ENCODE measurements at places on chromosomes 5 and 9.

DNA sequence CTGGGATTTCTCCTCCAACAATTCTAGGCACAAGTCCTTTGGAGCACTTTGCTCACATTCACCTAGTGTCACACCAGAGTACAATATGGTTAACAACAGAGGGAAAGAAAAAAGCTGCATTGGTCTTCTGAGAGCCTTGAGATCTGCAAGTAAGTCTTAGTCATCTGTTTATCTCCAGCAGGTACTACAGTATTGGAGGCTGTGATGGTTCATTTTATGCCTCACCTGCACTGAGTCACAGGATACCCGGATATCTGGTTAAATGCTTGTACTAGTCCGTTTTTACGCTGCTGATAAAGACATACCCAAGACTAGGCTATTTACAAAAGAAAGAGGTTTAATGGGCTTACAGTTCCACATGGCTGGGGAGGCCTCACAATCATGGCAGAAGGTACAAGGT is 525.0 kb downstream of the NR2F1-AS1 start:
- no peak for DNase-seq

DNA sequence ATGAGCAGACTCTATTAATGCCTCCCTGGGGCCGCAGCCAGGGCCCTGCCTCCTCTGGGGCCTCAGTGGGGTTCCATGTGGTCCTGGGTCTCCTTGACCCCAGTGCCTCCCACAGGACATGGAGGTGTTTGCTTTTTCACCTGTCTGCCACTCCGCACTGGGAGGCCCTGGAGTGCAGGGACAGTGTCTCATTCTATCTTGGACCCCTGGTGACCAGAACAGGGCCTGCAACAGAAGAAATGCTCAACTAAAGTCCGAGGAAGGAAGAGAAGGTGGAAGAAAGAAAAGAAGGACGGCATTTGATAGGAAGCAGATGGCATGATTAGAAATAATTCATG is 243.2 kb downstream of the CDK5RAP2 start:
- no peak for DNase-seq

DNA sequence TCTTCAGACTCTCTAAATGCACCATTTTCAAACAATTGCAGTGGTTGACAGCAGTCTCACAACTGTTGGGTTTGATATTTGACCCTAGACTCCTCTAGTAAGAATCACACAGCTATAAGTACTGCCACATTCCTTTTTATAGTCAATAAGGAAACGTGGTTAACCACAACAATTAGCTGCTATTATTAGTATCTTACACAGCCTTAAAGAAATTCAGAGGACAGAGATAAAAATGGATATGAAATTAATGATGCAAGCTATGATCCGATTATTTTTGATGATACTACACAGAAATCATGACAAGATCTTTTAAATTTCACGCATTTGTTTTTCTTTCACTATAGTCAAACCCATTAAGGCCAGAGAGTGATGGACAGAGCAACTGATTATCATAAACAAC is 288.6 kb upstream of the C9orf72 start:
- DNase-seq, result no peak

GRCh38 chr9:35313916-35314315 is 152.1 kb downstream of the UNC13B start:
- DNase-seq, result no peak

DNA sequence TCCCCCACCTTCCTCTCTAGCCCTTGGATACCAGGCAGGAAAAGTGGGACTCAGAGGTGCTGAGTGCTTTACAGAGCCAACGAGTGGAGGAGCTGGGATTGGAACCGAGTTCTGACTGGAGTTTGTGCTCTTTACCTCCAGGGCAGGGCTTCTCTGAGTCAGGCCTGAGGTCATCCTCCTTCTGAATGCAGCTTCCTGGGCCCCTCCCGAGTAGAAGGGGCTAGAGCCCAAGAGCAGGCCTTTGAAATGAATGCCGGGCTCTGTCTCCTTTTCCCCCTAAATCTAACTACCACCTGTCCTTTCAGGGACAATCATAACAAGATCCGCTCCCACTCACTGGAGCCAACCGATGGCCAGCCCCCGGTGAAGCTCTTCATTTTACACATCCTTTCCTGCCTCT is 12.7 kb downstream of the PTGES start:
- no peak for DNase-seq

DNA sequence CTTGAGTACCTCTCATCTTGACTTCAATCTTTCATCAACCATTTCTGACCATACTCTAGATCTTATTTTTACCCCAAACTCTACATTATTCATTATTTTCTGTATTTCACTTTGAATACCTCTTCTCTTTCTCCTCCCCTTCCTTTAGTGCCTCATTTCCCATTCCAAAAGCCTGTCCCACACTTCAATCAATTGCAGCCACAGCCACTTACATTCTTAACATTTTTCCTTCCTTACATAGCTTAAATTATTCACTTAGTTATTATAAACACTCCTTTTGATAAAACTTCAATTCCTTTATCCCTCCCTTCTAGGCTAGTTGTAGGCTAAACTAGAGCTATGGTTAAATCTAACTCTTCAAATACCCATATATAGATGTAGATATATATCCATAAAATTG is 344.0 kb downstream of the PRR16 start:
- DNase-seq, result no peak

DNA sequence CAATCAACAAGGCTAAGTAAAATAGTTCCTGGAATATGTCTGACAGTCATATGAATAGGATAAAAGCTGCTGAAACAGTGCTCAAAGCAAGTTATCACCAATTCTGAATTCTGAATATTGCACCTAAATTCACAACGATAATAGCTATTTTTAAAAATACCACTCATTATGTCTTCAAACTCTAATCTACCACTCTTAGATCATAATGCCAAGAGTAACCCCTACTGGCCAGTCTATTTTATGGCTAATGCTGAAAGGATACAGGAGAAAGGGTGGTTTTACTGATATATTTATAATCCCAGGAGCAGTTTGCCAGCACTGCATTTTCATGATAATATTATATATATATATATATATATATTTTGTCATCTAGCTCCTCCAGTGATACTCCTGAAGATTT is 232.8 kb downstream of the PDE4D start:
- no peak for DNase-seq

DNA sequence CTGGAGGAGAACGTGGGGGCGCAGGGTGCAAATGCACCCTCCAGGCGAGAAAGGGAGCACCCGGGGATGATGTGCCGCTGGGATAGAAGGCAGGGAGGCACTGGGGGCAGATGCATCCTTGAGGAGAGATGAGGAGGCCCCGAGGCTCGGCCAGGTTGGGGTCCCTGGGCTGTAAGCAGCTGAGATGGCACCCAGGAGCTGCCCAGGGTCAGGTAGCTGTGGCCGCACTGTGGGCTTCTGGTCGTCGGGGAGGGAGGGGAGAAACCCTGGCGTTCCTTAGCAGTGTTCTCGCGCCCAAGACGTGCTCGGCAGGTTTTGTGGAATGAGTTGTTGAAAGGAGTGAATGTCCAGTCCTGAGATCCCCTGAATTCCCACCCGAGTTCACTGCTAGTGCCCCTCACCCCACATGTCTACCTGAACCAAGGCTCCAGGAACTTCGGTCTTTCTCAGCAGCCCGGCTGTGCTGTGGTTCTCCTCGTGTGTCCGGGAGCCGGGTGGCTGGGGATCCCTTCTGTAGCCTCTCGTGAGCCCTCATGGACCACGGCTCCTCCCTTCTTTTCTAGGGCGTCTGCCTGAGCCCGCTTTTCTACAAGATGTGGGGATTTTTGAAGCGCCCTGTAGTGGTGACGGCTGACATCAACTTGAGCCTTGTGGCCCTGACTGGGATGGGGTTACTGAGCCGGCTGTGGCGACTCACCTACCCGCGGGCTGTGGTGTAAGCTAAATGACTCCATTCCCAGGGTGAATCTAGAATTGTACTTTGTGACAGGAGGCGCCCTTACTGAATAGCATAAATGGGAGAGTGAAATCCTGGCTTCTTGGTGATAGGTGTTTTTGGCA is 1.1 kb downstream of the POMT1 start:
- DNase-seq, result peak; percentile 81

- no peak for DNase-seq
Observed at GRCh38 chr9:119827126-119827525, 457.9 kb upstream of the BRINP1 start.

DNA sequence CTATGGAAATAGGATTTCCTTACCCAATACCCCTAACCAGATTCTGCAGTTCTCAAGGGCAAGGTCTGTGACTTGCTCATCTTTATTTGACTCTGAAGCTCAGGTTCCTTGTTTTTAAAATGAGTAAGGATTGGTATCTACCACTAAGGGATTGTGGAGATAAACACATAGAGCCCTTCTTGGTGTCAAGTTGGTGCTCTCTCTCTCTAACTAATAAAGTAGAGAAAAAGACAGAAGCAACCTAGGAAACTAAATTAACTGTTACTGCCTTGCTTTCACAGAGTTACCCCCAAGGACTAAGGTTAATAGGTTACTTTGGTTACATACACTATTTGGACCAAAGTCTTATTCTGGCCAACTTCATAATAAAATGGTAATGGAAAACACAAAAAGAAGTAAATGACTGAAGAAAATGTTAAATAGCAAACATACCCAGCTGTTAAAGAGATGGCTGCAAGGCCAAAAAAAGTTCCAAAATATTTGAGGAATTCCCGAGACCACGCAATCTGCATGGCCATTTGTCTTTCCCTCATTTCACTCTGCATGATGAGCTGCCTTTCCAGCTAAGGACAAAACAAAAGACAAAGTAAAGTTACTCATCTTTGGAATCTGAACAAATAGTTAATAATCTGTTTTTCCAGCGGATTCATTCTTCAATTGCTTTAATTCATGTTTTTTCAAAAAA is 21.8 kb upstream of the RLN1 start:
- no peak for DNase-seq

GRCh38 chr5:14424011-14424685 is 157.4 kb upstream of the OTULINL start:
- DNase-seq, result no peak

DNA sequence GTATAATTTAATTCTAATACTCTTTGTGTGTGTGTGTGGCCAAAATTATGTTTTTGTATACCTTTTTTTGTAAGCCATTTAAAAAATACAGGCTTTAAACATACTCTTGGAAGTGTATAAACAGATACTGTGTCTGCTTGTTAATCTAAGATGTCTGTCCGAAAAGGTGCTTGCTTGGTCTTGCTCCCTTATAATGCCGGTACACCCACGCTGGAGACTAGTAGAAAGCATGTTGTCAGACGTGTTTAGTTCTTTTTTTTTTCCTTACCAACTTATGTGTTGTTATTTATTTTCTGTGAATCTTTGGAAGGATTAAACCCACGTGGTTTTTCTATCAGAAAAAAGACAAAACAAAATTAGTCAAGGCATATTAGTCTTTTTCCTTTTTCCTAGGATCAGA is 9.5 kb downstream of the GAPVD1 start:
- no peak for DNase-seq

- no peak for DNase-seq
Observed at GRCh38 chr5:180920710-180921109, 21.8 kb downstream of the BTNL8 start.

- DNase-seq, result no peak
Observed at GRCh38 chr9:105855987-105856386, 161.6 kb downstream of the TMEM38B start.

DNA sequence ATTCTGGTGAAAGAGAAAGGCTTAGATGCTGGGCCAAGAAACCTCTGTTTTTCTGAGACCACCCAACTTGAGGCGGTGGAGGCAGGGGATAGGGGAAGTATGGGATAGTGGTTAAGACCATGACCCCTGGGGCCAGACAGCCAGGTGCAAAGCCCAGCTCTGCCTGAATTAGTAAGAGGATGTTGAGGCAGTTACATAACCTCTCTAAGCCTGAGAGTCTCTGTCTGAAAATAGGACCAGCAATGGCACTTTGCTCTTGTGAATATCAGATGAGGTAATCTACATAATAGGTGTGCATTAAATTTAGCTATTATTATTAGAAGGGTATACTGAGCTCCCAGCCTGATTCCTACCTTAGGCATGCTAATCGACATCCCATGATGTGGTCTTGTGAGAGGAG is 68.2 kb downstream of the DOCK2 start:
- no peak for DNase-seq

DNA sequence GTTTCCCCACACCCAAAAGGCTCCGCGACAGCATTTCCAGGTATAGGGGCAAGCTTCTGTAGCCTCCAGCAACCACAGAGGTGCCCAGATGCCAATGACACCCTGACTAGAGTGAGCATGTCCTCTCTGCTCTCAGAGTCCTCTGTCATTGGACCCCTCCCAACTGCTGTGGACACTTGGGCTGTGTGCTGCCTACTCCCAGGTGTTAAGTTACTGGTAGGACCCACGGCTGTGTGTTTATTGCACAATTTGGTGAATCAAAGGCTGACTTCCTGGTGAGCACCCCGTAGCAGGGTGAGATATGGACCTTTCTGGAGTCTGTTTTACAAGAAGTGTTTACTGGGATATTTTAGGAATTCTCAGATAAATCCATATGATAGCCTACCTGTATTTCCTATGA is 36.0 kb downstream of the SH3GL2 start:
- no peak for DNase-seq

DNA sequence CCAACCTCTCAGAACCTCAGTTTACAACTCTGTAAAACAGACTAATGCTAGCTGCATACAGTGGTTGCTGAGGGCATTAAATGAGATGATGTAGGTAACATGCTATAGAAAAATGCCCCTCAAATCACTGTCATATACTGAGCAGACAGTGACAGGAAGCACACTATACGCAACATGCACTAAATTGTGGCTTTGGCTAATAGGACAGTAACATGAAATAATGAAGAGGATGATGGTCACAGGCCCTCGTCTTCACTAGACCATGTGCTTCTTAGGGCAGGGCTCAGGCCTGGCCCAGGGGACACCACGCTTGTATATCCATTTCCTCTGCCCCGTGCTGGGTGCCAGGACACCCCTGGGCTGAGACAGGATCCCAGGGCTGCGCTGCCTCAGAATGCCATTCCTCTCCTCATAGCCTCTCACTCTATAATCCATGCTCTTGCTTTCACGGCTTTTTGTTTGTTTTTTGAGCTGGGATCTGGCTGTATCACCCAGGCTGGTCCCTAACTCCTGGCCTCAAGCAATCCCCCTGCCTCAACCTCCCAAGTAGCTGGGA is 18.9 kb downstream of the CSF1R start:
- no peak for DNase-seq

- no peak for DNase-seq
Observed at GRCh38 chr5:11851965-11852716, 52.1 kb downstream of the CTNND2 start.

DNA sequence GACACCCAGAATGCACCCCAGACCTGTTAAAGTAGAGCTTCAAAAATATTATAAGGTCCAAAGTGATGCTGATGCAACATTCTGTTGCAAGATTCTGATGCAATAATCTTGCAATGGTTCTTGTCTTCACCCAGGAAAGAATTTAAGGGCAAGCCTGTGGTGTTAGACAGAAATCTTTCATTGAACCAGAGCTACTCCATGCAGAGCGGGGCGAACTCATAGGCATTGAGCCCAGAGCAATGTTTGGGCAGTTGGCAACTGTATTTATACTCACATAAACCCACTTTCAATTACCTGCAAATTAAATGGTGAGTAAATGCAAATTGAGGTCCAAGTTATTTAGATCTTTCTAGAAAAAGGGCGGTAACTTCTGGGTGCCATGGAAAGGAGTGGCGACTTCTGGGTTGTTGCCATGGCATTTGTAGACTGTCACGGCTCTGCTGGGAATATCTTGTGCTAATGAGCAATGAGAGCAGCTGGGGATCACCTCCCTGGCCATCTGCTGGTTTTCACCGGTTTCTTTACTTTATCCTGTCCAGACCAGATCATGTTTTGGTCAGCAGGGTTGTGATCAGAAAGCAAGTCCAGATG is 163.4 kb downstream of the ICE1 start:
- DNase-seq, result no peak

GRCh38 chr9:133566817-133567216 is 32.3 kb downstream of the ADAMTSL2 start:
- DNase-seq, result no peak
